Kidney tubule cell (primary cell): ENCODE measurements at places on chromosomes 3 and 15.
A peak's percentile ranks its signal among the peaks of the same experiment; 100 is the strongest.

DNA sequence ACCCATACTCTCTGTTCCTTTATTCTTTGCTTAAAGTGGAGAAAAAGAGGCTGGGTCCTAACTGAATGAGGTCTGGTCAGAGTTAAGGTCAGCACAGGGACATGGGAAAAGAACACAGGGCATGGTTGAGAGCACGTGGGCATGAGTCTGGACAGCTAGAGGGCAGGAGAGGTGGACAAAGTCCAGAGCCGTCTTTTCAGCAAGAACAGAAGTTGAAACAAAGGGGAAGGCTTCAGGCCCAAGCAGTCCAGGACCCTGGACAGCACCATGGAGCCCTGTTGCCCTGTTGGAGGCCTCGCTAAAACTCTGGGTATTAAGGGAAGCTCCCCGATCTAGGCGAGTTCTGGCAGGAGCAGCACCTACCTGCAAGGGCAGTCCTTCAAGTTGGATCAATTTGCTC, 50.7 kb downstream of the XYLB start:
- peak; percentile 32 for DNase-seq

GRCh38 chr3:124747111-124747981, 17.1 kb downstream of the UMPS start:
- peak; percentile 34 for DNase-seq

DNA sequence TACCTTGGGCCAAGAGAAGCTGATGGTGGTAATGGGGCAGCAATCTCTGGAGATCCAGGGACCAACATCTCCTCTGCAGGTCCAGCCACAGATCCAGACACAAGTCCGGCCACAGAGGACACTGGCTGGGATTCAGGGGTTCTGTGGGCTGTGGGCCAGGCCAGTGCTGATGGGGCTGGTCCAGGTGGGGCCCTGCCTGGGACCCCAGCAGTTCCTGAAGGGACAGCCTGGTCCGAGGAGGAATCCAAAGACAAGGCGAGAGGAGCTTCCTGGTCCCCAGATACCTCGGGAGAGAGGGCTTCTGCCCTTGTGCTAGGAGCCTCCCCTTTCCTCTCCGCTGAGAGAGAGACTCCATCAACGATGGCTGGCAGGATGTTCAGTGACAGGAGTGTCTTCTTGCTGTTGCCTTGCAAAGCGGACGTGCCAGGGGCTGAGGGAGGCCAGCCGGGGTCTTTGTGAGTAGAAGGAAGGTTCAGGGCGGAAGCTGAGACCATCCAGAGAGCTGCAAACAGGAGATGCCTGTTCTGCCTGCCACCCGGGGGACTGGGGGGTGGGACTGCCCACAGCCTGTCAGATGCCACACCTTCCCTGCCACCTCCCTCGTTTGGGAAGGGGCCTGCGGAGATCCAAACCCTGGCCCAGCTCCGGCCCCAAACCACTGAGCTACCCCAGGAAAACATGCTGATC, 24.5 kb upstream of the GOLGA6C start:
- DNase-seq, result no peak

DNA sequence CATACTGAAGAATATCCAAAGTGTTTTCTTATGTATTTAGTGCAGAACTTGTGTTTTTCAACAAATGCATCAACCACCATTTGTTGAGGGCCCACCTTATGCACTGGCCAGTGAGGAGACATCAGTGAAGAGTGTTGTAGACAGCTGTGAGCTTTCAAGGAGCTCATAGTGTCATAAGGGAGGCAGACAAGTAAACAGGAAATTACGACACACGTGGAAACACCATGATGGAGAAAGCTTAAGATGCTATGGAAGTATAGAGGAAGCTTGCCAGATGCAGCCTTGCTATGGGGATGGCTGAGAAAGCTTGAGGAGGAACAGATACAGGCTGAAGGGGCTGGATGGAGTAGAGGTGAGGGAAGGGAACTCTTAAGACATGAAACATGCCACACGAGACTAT, 50.8 kb upstream of the PSMD6 start:
- DNase-seq, result no peak

- DNase-seq, result peak; percentile 17
Observed at GRCh38 chr3:171844873-171845272, 1.7 kb downstream of the TMEM212 start.

GRCh38 chr15:55532944-55533343, 24.9 kb upstream of the DNAAF4 start:
- no peak for DNase-seq

DNA sequence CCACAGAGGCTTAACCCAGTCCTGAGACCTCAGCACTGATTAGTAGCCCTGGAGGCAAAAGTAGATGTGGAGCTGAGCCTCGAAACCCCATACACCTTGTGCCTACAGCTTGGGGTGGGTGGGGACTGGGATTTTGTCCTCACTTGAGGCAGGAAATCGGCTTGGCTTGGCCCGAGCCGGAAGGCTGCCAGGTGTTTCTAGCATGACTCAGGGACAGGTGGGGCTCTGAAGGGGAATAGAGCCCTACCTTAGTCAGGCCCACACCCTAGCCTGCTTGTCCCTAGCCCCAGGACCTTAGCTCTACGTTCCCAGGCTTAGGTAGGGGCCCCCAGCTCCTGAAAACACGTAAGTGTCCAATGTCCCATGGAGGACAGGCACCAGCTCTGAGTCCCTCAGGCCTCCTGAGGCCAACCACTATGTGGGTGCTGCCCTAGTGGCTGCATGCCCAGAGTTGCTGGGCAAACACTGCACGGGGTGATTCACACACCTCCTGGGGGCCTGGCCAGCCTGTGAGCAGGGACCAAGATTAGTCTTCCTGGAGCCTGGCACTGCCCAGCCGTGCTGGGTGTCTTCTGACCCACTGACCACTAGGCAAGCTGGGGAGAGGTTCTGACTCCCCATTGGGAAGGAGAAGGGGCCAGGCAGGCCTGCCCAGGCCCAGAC, 3.1 kb downstream of the MST1R start:
- DNase-seq, result peak; percentile 94

- peak; percentile 56 for DNase-seq
Observed at GRCh38 chr15:84582583-84583157, 18.1 kb upstream of the ZSCAN2 start.
